Stimulated activated CD4-positive, alpha-beta T cell treated with anti-CD3 and anti-CD28 coated beads, Interleukin-4, amount 100 ng/mL, for 24 hours (primary cell): ENCODE measurements at places on chromosomes 6 and 20.

DNA sequence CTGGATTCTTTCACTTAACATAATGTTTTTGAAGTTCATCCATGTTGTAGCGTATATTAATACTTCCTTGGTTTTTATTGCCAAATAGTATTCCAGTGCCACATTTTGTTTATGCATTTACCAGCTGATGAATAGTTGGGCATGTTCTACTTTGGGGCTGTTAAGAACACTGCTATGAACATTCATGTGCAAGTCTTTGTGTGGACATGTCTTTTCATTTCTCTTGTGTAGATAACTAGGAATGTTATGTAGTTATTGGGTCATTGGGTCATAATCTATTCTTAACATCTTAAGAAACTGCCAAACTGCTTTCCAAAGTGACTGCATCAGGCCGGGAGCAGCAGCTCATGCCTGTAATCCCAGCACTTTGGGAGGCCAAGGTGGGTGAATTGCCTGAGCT, 43.8 kb upstream of the GLP1R start:
- DNase-seq = no peak

GRCh38 chr6:111205502-111205901, 118.2 kb downstream of the SLC16A10 start:
- DNase-seq = no peak

DNA sequence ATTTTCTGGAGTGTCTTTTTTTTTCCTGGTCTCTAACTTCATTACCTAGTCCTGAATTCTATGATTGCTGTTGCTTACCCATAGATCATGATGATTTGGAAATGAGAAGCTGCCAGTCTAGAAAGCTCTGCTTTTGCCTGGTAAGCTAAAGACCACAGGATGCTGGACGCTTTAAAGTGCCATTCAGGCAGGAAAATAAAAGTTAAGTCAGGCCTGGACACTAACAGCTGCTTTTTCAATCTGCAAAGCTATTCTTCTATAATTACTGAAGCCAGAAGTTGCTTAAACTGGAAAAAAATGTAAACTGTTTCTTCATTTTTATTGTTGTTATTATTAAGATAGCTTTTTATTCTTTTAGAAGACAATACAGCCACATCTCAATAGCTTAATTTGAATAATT, 129.8 kb upstream of the SPACA1 start:
- DNase-seq = no peak

- DNase-seq = no peak
Observed at GRCh38 chr6:84539122-84539856, 225.1 kb downstream of the TBX18 start.

DNA sequence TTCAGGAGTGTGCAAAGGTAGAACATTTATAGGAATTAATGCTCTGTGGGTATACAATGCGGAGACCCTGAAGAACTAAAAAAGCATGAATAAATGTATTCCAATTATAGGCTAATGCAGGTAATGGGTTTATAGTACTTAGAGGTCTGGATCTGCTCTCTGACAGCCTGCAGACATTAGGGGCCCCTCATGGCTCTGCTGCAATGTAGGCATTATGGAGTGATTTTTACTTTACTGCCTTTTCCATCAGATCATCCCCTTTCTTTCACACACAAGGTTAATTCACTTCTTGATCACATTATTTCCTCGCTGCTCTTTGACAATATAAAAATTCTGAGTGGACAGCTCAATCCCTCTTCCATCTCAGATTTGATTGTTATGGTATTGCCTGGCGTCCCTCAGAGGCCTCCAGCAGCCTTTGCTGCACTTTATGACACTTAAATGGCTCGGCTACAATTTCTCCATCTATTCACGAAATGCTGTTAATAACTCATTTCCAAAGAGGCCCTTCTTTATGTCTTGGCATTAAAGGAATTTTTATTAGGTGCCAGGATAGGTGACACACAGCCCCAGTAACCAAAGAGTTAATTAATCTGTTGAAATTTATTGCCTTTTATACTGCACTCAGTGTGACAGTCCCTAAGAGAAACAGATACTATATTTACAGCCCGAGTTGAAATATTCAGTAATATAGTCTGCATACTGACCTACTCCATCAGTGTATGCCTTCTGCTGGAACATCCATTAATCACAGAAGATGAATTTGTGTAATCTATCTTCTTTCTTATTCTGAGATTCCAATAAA, 33.4 kb upstream of the SLC35B3 start:
- no peak for DNase-seq

GRCh38 chr20:51357543-51357942, 185.0 kb downstream of the NFATC2 start:
- no peak for DNase-seq

DNA sequence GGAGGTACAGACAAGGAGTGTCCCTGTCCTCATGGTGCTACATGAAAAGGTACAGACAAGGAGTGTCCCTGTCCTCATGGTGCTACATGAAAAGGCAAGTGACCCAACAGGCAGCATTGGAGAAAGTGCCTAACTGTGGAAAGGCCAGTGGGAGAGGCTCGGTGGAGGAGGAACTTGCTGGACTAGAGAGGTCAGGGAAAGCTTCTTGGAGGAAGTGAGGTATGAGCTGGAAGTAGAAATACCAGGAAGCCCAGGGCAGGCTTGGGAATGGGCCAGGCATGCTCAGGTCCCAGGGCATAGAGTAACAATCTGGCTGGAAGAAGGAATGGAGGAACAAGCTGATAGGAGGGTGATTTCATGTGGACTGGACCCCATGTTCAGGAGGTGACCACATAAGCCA, 59.8 kb upstream of the FNDC1 start:
- no peak for DNase-seq

DNA sequence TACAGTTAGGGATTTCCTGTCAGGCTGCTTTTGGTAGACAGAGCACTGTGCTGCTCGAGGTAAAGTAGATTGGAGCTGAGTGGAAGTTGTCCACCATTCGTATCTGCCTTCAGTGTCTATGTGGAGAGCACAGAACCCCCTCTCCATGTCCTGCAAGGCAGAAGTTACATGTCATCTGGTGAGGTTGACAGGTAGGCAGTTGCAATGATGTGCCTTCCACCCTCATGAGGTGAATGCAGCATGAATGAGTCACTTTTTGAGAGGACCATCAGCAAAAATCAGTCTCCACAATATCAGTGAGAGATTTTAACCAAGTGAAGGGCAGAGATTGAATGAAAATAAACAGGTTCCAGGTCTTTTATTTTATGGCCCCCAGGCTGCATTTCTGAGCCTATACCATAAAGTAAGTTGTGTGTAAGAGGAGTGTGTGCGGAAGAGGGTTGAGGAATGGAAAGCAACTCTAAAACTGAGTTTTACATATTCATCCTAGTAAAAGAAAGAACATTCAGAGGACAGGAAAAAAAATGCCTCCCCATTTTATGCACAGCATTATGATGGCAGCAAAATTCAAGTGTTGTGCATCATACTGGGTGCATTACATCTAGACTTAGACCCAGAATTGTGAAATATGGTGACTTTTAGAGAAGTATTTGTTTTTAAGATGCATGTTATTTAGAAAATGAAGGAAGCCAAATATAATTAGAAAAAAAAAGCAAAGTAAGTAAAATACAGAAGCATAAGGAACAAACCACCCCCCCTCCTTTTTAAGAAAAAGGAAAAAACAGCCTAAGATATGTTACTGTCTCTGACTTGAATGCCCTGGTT, 15.8 kb downstream of the TRAPPC3L start:
- DNase-seq = no peak
